ENCODE measurements at places on chromosomes 5 and 9.

DNA sequence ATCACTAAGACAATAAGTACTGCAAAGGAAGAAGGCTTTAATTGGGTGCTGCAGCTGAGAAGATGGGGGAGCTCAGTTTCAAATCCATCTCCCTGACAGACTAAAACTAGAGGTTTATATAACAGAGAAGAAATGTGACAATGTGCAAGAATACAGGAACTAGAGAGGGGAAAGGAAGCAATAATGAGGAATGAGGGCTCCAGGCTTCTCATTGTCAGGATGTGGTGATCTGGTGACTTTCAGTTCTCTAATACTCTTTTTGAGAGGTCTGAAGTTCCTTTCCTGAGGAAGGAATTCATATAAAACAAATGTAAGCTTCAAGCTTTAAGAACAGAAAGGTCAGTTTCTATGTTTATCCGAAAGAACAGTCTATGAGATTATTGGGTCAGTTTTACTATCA is 42.5 kb upstream of the SPATA31E1 start:
- DNase-seq: no peak

DNA sequence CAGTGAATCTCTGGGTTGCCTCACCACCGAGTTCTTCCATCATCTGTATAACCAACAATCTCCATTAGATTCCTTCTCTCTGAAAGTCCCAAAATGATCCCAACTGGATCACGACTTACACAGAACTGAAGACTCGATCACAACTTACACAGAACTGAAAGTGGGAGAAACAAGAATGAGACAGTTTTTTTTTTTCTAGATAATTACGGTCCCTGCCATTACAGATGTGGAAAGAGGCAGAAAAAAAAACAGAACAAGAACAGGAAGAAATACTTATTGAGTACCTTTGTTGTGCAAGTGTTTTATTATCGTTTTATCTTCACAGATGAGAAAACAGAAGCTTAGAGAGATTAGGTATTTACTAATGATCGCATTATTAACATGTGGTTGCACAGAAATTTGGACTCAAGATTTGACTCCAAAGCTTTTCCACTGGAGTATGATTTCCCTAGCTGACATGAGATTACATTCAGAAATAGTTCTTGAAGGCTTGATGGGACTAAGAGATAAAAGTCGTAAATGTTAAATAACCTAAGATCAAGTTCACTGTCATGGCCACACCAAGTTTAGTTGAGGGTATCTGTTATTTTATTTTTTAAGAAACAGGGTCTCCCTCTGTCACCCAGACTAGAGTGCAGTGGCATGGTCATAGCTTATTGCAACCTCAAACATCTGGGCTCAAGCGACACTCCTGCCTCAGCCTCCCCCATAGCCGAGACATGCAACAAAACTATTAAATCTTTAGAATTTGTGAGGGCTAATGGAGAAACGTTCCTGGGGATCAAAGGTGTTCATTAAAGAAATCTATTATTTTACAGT is 8.9 kb downstream of the PLK2 start:
- no peak for DNase-seq

- no peak for DNase-seq
Observed at GRCh38 chr9:74729136-74729695, 158.5 kb downstream of the TRPM6 start.

DNA sequence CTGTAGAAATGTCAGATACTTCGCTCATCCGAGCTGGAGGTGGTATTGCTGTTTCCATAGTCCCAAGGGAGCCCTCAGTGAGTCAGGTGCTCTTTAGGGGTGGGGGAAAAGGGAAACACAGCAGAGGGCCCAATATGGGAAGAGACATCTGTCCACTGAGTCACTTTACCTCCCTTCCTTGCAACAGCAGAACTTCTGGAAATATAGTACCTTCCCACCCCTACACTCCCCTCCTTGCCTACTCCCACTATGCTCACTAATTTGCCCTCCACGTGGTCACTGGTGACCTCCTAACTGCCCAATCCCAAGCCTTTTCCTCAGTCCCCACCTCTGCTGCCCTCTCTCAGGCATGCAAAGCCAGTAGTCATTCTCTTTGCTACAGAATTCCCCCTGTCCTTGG is 1.9 kb downstream of the HK3 start:
- no peak for DNase-seq

- no peak for DNase-seq
Observed at GRCh38 chr5:16794269-16794913, 141.7 kb downstream of the MYO10 start.

DNA sequence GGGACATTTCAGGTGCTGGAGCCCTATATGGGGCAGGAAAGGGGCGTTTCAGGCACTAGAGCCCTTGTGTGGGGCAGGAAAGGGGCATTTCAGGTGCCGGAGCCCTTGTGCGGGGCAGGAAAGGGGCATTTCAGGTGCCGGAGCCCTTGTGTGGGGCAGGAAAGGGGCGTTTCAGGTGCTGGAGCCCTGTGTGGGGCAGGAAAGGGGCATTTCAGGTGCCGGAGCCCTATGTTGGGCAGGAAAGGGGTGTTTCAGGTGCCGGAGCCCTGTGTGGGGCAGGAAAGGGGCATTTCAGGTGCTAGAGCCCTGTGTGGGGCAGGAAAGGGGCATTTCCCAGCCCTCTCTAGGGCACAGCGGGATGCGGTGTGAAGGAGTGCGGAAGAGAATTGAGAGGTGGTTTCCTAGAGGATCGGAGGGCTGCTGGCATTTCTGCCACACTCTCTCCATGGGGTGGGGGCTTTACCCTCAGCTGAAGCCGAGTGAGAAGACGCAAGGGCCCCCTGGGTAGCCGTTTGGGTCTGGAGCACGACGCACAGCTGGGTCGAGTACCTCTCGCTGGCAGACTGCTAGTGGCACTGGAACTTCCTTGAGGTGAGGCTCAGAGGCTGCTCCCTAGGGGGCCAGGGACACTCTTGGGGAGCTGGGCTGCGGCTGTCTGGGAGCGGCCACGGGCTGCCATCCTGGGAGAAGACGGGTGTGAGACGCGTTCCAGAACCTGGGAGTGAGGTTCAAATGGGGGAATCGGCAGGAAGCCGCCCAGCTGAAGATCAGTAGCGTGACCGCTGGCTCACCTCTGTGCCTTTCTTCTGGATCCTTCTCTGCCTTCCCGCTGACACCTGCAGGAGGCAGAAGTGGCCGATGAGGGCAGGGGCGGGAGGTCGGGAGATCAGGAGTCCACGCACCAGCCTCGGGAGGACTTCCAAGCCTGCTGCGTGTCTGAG is 122.6 kb upstream of the IRX4 start:
- DNase-seq: no peak

DNA sequence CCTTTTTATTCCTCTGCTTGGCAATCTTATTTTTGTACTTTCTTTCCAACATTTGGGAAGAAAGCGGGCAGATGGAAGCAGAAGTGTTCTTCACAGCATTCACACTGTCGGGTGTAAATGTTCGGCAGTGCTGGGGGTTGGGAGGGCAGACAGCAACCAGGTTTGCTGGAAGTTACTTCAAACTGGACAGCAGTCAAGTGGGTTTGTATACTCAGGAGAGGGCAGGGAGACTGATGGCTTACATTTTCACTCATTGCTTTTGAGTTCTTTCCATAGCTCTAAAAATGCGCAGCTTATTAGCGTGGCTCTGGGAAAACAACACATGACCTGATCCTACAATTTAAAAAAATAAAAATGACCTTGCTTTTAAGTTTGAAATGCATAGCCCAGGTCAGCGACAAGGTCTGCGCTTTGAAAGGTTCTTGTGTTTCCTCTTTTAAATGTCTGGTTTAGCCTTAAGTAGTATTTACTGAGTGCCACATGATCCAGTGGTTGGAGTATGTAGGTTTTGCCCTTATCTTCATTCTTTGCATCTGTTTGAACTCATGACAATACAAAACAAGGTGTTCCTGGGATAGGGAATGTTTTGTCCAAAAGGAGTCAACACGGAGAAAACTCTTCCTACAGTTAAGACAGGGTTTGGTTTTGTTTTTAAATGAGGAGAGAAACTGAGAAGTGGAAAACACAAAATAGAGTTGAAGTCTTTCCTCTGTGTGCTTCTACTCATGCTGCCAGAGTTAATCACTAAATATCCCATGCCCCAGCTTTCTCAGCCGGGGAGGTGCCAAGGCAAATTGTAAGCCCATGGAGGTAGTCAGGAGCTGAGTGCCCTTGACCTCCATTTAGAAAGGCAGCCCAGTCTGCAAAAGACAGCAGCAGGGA is 132.7 kb upstream of the DMRT1 start:
- DNase-seq: no peak

GRCh38 chr9:100999906-101000544 is 28.5 kb upstream of the PLPPR1 start:
- no peak for DNase-seq

DNA sequence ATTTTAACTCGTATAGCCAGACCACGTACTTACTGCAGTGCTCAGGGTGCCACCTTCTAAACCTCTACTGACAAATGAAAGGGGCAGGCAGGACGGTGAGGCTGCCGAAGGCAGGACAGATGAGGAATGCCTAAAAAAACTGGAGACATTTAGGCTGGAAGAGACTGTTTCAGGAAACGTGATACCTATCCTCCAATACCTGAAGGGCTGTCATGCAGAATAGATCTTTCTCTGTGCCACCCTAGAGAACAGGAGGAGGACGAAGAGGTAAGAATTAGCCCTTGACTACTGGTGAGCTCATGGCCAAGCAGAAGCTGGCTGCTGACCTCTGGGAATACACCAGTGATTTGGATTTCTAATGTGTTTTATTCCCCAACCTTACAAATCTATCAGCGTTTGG is 139.4 kb downstream of the EFNA5 start:
- no peak for DNase-seq

GRCh38 chr9:98575379-98576346 is 133.1 kb downstream of the GABBR2 start:
- no peak for DNase-seq

- no peak for DNase-seq
Observed at GRCh38 chr5:123636006-123636405, 124.0 kb downstream of the CSNK1G3 start.

GRCh38 chr9:122355336-122355875 is 15.4 kb upstream of the PTGS1 start:
- no peak for DNase-seq

DNA sequence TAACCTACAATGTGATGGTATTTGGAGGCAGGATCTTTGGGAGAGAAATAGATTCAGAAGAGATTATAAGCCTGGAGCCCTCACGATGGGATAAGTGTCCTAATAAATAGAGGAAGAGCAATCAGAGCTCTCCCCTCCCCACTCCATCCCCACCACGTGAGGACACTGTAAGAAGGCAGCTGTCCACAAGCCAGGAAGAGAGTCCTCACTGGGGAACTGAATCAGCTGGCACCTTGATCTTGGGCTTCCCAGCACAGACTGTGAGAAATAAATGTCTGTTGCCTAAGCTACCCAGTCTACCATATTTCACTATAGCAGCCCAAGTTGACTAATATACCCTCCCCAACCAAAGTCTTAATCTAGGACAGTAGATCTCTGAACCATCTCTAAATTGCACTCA is 118.1 kb downstream of the SUSD1 start:
- DNase-seq: no peak

- DNase-seq: no peak
Observed at GRCh38 chr9:130092910-130093309, 39.2 kb downstream of the GPR107 start.

DNA sequence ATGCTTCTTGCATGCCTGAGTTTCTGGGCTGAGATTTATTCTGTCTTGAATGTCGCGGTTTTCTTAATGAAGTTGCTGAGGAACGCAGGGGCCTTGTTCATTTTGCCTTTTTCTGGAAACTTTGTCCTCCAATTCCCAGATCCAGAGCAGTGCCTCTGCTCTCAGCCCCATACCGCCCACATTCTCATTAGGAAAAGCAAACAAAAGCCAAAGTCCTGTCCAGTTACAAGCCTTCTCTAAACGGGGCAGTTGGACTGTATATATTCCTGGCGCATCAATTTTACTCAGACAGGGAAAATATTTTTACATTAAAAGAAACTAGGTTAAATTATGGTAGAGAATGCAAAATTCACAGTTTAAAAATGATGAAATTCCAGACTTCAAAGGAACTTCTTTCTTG is 1.2 kb upstream of the PSAT1 start:
- no peak for DNase-seq

GRCh38 chr5:39755986-39756385 is 331.2 kb upstream of the DAB2 start:
- DNase-seq: no peak

GRCh38 chr9:137811283-137811870 is 66.2 kb upstream of the CACNA1B start:
- no peak for DNase-seq

DNA sequence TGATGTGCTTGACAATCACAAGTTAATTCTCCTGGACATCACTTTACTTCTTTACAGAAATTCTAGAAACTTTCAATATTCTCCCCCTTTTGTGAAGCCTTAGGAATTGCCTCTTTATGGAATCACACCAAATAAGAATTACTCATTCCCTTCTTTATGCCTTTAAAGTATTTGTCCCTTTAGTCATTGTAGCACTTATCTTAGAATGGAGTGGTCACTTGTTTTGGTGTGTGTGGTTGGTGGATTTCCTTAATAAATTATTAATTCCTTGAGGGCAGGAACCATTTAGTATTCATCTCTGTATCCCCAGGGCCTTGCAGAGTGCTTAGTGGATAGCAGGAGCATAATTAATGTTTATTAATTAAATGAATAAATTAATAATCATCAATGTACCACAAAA is 307.0 kb downstream of the ARRDC3 start:
- DNase-seq: no peak

- DNase-seq: no peak
Observed at GRCh38 chr5:96714951-96715451, 52.8 kb downstream of the CAST start.

- DNase-seq: no peak
Observed at GRCh38 chr5:56011835-56012234, 17.1 kb upstream of the IL6ST start.

DNA sequence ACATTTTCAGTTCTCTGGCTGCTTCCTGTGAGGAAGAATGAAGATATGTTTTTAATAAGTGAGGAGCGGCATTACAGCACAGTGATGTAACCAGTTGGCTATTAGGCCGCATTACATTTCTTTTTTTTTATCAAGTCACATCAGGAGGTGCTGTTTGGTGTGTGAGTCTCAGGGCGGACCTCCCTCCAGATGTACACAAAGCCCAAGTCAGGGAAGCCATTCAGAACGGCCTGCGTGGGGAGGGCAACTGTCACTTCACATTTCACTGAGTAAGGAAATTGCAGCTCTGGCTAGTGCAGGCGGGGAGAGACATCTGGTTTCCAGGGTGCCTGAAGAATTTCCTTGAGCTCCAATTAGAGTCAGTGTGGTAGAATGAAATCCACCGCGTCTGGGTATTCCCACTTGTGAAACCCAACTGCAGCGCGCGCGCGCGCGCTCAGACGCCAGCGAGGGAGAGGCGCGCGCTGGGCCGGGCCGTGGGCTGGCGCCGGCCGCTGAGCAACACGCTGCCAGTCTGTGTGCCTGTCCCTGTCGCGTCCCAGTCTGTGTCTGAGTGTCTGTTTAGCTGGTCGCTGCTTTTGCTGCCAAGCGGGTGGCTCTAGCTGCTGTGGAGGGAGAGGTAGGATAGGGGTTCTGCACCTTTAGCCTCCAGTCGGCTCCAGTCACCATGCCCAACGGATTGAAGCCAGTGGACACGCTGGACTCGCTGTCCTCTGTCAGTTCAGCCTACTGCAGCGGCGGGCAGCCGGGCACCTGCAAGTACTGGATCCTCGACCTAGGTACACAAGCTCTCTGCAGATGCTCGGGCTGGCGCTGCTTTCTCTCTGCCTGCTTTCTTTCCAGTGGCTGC is 140.8 kb upstream of the OTULINL start:
- no peak for DNase-seq

Measured in NCI-H187 treated with DMSO at 0.1 percent for 48 hours (cell line).